ENCODE measurements at places on chromosomes 5 and 9. TPM values are rescaled to one million over a fixed set of nuclear protein-coding genes. Genes with fewer than 3 reads are reported as not detected.

GRCh38 chr5:9853309-9853708 lies 223.2 kb upstream of the TAS2R1 start:
- no peak for DNase-seq

GARIN3 gene
- not detected for total RNA-seq

PCDHGA2 gene
- total RNA-seq: 2.2 TPM

GRCh38 chr9:138028596-138028995 lies 151.0 kb downstream of the CACNA1B start:
- DNase-seq: no peak

ZFP37 gene
- 4.1 TPM for total RNA-seq

TAS2R1 gene
- not detected for total RNA-seq

GRCh38 chr9:28820741-28821140 lies 1247.5 kb upstream of the C9orf72 start:
- DNase-seq: no peak
